Hepatocyte (in vitro differentiated cells): ENCODE measurements at places on chromosomes 1 and 21. TPM values are rescaled to one million over a fixed set of nuclear protein-coding genes. Genes with fewer than 3 reads are reported as not detected.

- no peak for DNase-seq
Observed at GRCh38 chr1:153586347-153586746, 20.7 kb upstream of the S100A2 start.

- no peak for DNase-seq
Observed at GRCh38 chr21:42834726-42835191, 44.6 kb downstream of the WDR4 start.

DNA sequence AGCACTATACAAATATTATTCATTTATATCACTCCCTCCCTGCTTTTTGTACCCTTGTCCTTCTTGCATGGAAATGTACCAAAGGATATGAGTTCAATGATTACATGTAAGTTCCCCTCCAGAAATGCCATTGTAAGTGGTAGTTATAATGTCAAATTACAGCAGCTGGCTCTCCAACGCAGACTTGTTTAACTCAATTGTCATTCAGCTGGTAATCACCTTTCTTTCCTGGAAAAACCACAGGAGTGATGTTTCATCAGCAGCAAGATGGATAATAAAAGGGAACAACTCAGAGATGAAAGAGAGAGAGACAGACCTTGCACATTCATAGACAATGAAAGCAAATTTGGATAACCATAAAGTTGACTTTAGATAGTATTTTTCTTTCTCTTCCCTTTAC, 578.6 kb upstream of the PBX1 start:
- DNase-seq = no peak

GRCh38 chr1:169316556-169316955, 51.0 kb downstream of the NME7 start:
- no peak for DNase-seq

GRCh38 chr1:91454136-91454535, 46.5 kb upstream of the CDC7 start:
- DNase-seq = no peak

TNFSF18 gene
- not detected in 2 replicates for polyA plus RNA-seq
